ENCODE measurements at places on chromosomes 6 and 20.

DNA sequence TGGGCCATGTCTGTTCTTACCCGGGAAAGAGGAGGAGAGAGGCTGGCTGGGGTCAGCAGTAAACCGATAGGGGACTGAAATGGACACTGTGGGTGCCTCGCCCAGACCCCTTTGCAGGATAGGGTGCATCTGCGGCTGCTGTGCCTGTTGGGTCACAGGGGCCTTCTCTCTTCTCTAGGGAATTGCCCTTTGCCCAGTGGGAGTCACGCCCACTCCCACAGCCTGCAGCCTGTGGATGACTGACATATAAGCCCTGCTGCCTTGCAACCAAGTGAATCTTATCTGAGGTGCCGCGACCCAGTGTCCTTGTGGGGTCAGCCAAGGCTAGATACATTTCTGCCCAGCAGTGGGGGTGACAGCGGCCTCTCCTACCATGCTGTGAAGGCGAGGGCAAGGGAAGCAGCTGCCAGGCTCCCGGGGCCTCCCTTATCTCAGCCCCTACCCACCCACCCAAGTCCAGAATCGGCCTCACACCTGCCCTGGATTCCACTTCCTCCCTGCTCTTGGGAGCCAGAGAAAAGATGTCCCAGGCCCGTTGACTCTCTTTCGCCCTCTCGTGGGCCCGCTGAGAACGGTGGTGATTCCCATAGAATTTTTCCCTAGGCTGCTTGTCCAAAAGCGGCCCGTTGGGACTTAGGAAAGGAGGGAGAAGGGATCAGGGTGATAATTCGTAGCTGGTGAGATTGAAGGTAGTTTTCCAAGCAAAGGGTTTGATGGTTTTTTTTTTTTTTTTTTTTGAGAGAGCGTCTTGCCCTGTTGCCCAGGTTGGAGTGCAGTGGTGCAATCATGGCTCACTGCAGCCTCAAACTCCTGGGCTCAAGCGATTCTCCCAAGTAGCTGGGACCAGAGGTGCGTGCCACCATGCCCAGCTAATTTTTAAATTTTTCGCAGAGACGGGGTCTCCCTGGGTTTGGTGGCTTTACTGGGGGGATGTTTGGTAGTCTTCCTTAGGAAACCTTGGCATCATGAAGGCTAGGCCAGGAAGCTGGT, 76.4 kb upstream of the RNF24 start:
- no peak for DNase-seq

- DNase-seq = no peak
Measured at GRCh38 chr20:33622705-33623365, 39.3 kb upstream of the C20orf144 start.

- no peak for DNase-seq
Measured at GRCh38 chr6:167588920-167589614, 237.6 kb upstream of the AFDN start.

GRCh38 chr6:50816947-50817645, 1.6 kb upstream of the TFAP2B start:
- DNase-seq = no peak

GRCh38 chr20:49583669-49584417, 15.9 kb upstream of the PTGIS start:
- no peak for DNase-seq

GRCh38 chr6:70549327-70549726, 17.4 kb upstream of the SDHAF4 start:
- no peak for DNase-seq

Measured in effector CD8-positive, alpha-beta T cell (primary cell).